ENCODE measurements at places on chromosomes 5 and 9. TPM values are rescaled to one million over a fixed set of nuclear protein-coding genes. Genes with fewer than 3 reads are reported as not detected.
A peak's percentile ranks its signal among the peaks of the same experiment; 100 is the strongest.

GRCh38 chr9:110099236-110100095, 108.5 kb downstream of the C9orf152 start:
- peak; percentile 80 for DNase-seq
- H3K4me3 ChIP-seq = no peak overlapping the region
- no peaks in the 10 kb centered on the region for H3K27me3 ChIP-seq
- H3K4me1 ChIP-seq = peaks cover 17% of the 10 kb centered on the region

DNA sequence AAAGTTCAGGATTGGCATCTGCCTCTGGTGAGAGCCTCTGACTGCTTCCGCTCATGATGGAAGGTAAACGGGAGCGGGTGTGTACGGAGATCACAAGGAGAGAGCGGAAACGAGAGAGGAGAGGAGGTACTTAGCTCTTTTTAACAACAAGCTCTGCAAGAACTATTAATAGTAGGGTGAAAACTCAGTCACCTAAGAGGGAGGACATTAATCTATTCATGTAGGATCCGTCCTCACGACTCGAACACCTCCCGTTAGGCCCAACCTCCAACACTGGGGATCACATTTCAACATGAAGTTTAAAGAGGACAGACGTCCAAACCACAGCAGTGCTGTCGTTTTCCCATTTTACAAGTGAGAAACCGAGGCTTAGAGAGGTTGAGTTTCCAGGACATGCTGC, 173.7 kb downstream of the SLC28A3 start:
- DNase-seq = no peak
- H3K36me3 ChIP-seq = no peaks in the 10 kb centered on the region
- H3K4me1 ChIP-seq = peaks cover 11% of the 10 kb centered on the region
- no peaks in the 10 kb centered on the region for H3K27me3 ChIP-seq
- H3K4me3 ChIP-seq = no peak overlapping the region
- H3K27ac ChIP-seq = no peak overlapping the region

The SLC1A3 gene
- 0.44 TPM for total RNA-seq

- H3K27me3 ChIP-seq = no peaks in the 10 kb centered on the region
- no peak for DNase-seq
- no peak overlapping the region for H3K27ac ChIP-seq
- H3K4me3 ChIP-seq = no peak overlapping the region
- no peaks in the 10 kb centered on the region for H3K4me1 ChIP-seq
These were observed 9.3 kb upstream of the SPINK13 start for GRCh38 chr5:148259288-148259687.

GRCh38 chr9:91963711-91964240, 13.7 kb upstream of the ROR2 start:
- no peaks in the 10 kb centered on the region for H3K27me3 ChIP-seq
- no peaks in the 10 kb centered on the region for H3K36me3 ChIP-seq
- H3K4me3 ChIP-seq = no peak overlapping the region
- no peak overlapping the region for H3K27ac ChIP-seq
- DNase-seq = no peak
- H3K4me1 ChIP-seq = no peaks in the 10 kb centered on the region

The MEGF10 gene
- total RNA-seq = 0.21 TPM

The SPATA6L gene
- total RNA-seq = 1.5 TPM

The GPR21 gene
- total RNA-seq = 2.4 TPM

The TMEM232 gene
- total RNA-seq = 0.38 TPM

Measured in endothelial cell of umbilical vein (primary cell).